Activated CD4-positive, alpha-beta memory T cell treated with anti-CD3 and anti-CD28 coated beads, Interleukin-2, amount 10 ng/mL, durations not matched to agents 7 days and 5 days (primary cell): ENCODE measurements at places on chromosomes 6 and 20.

- H3K27me3 ChIP-seq, result no peaks in the 10 kb centered on the region
- H3K4me3 ChIP-seq, result no peak overlapping the region
- DNase-seq, result no peak
- no peak overlapping the region for H3K27ac ChIP-seq
These were observed 17.2 kb downstream of the SERINC3 start for GRCh38 chr20:44504402-44505307.

DNA sequence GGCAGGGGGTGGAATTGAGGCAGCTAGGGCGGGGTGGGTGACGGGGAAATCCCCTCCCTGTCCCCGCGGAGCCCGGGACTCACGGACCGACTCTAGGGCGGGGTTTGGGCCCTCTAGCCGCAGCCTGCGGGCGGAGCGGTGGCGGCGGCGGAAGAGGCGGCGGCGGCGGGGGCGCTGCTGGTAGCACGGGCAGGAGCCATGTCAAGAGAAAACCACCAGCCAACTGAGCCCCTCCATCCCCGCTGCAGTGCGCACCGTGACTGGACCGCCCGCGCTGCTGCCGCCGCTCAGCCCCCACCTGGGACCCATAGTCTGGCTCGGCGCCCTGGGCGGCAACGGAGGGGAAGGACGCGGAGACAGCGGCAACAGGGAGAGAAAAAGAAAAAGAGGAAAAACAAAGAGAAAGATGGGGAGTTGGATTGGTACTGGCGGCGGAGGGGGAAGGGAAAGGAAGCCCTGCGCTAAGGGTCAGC lies 1.2 kb upstream of the C6orf62 start:
- peak overlapping the region; percentile 100 for H3K27ac ChIP-seq
- H3K4me1 ChIP-seq, result peaks cover 38% of the 10 kb centered on the region
- DNase-seq, result peak; percentile 86
- H3K4me3 ChIP-seq, result peak overlapping the region; percentile 99
- H3K27me3 ChIP-seq, result no peaks in the 10 kb centered on the region
- H3K36me3 ChIP-seq, result peaks cover 51% of the 10 kb centered on the region

GRCh38 chr6:67933278-67933677 lies 701.8 kb upstream of the ADGRB3 start:
- DNase-seq, result no peak
- no peak overlapping the region for H3K4me3 ChIP-seq
- H3K27ac ChIP-seq, result no peak overlapping the region
- H3K27me3 ChIP-seq, result no peaks in the 10 kb centered on the region
- no peaks in the 10 kb centered on the region for H3K36me3 ChIP-seq
- H3K4me1 ChIP-seq, result no peaks in the 10 kb centered on the region

GRCh38 chr6:11221623-11222384 lies 10.7 kb downstream of the NEDD9 start:
- DNase-seq, result no peak
- peaks cover 69% of the 10 kb centered on the region for H3K36me3 ChIP-seq
- peak overlapping the region; percentile 35 for H3K4me3 ChIP-seq
- H3K27me3 ChIP-seq, result no peaks in the 10 kb centered on the region

DNA sequence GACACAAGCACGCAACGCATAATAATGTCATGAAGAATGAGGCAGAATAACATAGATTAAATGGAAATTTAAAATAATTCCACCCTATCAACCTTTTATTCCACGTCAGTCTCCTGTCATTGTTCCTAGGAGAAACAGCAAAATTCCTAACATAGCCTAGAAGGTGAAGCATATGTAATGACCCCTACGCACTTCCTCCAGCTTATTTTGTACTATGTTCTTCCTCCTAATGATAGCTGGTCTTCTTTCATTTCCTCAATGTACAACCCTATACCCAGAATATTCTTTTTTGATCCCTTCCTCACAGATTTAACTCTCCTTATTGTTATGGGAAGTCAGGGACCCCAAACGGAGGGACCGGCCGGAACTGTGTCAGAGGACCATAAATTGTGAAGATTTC lies 122.0 kb upstream of the CARMIL1 start:
- H3K27me3 ChIP-seq, result peaks cover 1% of the 10 kb centered on the region
- peaks cover 84% of the 10 kb centered on the region for H3K36me3 ChIP-seq
- DNase-seq, result no peak
- H3K27ac ChIP-seq, result no peak overlapping the region
- H3K4me1 ChIP-seq, result peaks cover 28% of the 10 kb centered on the region
- H3K4me3 ChIP-seq, result no peak overlapping the region

GRCh38 chr6:35478259-35478658 lies 10.1 kb downstream of the RPL10A start:
- peaks cover 1% of the 10 kb centered on the region for H3K4me1 ChIP-seq
- no peak overlapping the region for H3K4me3 ChIP-seq
- H3K27me3 ChIP-seq, result peaks cover 9% of the 10 kb centered on the region

DNA sequence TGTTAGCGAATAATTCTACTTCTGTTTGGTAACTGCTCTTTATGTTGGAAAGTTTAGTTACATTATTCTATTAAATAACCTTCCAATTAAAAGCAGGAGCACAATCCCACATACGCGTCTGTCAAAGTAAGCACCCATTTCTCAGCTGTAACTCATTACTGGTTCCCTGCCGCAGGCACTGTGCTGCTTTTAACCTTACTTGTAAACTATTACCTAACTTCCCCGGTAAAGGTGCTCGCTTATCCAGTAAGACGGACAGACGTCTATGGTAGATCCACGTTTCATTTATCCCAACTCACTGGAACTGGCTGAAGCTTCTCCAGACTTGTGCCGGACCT lies 529 bp upstream of the ENPP4 start:
- H3K4me3 ChIP-seq, result peak overlapping the region; percentile 88
- DNase-seq, result no peak
- H3K4me1 ChIP-seq, result peaks cover 31% of the 10 kb centered on the region
- no peaks in the 10 kb centered on the region for H3K36me3 ChIP-seq
- H3K27me3 ChIP-seq, result no peaks in the 10 kb centered on the region

GRCh38 chr20:21053002-21053762 lies 53.0 kb downstream of the LINC00237 start:
- H3K27me3 ChIP-seq, result peaks cover 23% of the 10 kb centered on the region
- H3K36me3 ChIP-seq, result no peaks in the 10 kb centered on the region
- no peak for DNase-seq
- no peaks in the 10 kb centered on the region for H3K4me1 ChIP-seq

- peaks cover 5% of the 10 kb centered on the region for H3K4me1 ChIP-seq
- H3K36me3 ChIP-seq, result no peaks in the 10 kb centered on the region
- no peak overlapping the region for H3K27ac ChIP-seq
- H3K27me3 ChIP-seq, result peaks cover 45% of the 10 kb centered on the region
These were observed 3.9 kb upstream of the WFDC2 start for GRCh38 chr20:45465491-45466266.

DNA sequence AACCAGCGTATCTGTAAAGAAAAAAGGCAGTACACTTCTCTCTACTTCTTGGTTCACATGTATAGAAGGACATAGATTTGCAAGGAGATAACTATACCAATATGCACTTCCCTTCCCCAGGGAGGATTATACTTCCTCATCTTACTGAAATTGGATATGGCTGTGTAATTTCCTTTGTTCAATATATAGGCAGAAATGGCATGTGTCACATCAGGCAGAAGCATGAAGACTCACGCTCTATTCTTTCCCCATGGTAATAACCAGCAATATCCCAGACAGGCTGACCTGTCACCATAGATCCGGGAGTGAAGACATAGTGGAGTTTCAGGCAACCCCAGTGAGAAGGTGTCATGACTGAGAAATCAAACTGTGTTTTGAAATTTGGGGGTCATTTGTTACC lies 518.3 kb downstream of the KIF16B start:
- no peak for DNase-seq
- H3K4me1 ChIP-seq, result no peaks in the 10 kb centered on the region
- no peaks in the 10 kb centered on the region for H3K27me3 ChIP-seq
- no peak overlapping the region for H3K4me3 ChIP-seq

DNA sequence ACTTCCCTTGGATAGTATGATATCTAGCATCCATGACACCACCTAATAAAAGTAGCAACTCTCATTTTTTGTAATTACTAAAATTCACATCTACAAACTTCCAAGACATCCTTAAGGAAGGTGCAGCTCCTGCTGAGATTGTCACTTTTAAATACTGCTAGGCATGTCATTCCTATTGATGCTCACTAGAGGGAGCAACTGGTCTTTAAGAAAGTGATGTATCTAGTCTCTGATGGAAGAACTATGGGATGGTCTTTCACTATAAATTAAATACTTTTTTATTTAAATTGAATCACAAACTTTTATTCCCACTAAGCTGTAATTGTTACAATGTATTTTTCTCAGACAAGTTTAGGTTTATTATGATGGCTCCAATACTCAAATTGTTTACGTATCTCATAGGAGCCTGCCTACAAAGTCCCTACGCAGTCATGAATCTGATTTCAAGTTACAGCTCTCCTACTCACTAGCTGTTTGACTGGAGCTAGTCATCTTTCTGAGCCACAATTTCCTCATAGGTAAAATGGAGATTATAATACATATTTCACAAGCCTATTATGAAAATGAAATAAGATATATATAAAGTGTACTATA lies 8.1 kb upstream of the TSPYL1 start:
- no peaks in the 10 kb centered on the region for H3K4me1 ChIP-seq
- H3K36me3 ChIP-seq, result no peaks in the 10 kb centered on the region
- H3K4me3 ChIP-seq, result no peak overlapping the region

DNA sequence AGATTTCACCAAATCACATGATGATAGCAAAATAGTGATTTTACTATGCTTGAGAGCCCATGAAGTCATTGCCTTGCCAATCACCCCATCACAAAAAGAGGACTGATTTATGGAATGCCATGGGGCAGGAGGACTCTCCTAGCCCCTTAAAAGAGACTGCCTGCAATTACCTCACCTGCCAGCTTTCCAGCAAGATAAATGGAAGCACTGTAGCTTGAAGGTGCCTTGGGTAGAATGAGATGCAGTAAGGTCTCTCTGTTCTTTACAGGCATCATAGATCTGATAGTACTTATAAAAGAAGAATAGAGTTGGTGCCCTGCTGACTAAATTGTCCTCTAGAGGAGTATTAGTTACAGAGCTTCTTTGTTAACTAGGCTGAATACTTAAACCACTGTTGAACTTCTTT lies 242.3 kb downstream of the TMEM242 start:
- no peak overlapping the region for H3K27ac ChIP-seq
- H3K36me3 ChIP-seq, result peaks cover 11% of the 10 kb centered on the region
- H3K27me3 ChIP-seq, result no peaks in the 10 kb centered on the region
- H3K4me1 ChIP-seq, result peaks cover 18% of the 10 kb centered on the region
- H3K4me3 ChIP-seq, result no peak overlapping the region

GRCh38 chr6:62390401-62390800 lies 104.4 kb upstream of the KHDRBS2 start:
- no peak for DNase-seq
- H3K27ac ChIP-seq, result no peak overlapping the region
- H3K4me1 ChIP-seq, result no peaks in the 10 kb centered on the region
- no peak overlapping the region for H3K4me3 ChIP-seq
- H3K27me3 ChIP-seq, result no peaks in the 10 kb centered on the region
- no peaks in the 10 kb centered on the region for H3K36me3 ChIP-seq

- DNase-seq, result no peak
- no peaks in the 10 kb centered on the region for H3K4me1 ChIP-seq
- no peak overlapping the region for H3K27ac ChIP-seq
These were observed 15.3 kb downstream of the PRL start for GRCh38 chr6:22281341-22282085.

- H3K4me3 ChIP-seq, result peak overlapping the region; percentile 82
- no peak overlapping the region for H3K27ac ChIP-seq
- DNase-seq, result no peak
- H3K36me3 ChIP-seq, result peaks cover 12% of the 10 kb centered on the region
These were observed 36.5 kb upstream of the HLA-G start for GRCh38 chr6:29791162-29791561.

DNA sequence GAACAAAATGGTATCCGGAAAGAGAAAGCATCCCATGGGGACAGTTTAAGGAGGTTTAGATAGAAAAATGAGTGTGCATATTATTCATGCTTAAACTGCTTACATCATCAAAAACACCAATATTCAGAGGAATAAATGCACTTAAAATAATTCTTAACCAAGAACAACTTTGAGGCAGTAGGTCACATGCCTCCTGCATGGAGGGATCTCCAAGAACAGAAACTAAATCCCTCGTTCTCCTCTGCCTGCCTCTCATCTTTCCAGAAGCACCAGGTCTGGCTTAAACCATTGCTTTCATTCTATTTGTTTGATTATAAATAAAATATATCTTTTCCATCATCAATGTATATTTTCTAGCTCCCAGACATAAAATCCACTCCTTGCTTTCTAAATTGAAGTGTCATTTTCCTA lies 103.5 kb upstream of the QKI start:
- H3K27me3 ChIP-seq, result peaks cover 5% of the 10 kb centered on the region
- no peak for DNase-seq
- H3K27ac ChIP-seq, result no peak overlapping the region
- H3K4me1 ChIP-seq, result no peaks in the 10 kb centered on the region
- H3K4me3 ChIP-seq, result no peak overlapping the region
- no peaks in the 10 kb centered on the region for H3K36me3 ChIP-seq

DNA sequence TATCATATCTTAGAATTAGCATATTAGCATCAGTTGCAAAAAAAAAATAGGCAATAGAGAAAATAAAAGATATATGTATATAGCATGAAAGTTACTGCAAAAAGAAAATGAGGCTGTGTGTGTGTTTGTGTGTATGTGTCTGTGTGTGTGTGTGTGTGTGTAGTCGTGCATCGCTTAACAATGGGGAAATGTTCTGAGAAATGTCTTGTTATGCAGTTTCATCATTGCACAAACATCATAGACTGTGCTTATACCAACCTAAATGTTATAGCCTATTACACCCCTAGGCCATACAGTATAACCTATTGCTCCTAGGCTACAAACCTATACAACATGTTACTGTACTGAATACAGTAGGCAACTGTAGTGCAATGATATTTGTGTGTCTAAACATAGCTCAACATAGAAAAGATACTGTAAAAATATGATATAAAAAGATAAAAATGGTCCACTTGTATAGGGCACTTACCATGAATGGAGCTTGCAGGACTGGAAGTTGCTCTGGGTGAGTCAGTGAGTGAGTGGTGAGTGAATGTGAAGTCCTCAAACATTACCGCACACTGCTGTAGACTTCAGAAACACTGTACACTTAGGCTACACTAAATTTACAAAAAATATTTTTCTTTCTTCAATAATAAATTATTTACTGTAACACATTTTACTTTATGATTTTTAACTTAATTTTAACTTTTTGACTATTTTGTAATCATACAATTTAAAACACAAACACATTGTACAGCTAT lies 805.1 kb downstream of the KIF16B start:
- no peaks in the 10 kb centered on the region for H3K27me3 ChIP-seq
- DNase-seq, result no peak
- H3K36me3 ChIP-seq, result no peaks in the 10 kb centered on the region
- no peak overlapping the region for H3K4me3 ChIP-seq
- H3K4me1 ChIP-seq, result no peaks in the 10 kb centered on the region
- H3K27ac ChIP-seq, result no peak overlapping the region

DNA sequence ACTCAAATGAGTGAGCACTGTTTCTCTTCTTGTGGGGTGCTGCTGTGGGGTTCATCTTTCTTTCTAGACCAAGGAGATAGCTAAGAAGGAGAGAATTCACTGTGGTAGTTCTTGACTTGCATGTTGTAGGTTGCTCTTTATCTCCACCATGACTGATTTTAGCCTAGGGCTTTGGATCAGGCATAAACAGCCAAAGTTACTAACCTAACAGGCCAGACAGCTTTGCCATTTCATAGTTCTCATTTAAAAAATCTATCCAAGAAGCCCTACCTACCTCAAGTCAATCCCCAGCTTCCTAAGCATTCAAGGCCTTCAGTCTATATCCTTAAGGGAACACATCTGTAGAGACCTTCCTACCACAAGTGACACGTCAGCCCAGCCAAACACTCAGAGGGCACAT lies 107.9 kb upstream of the CARMIL1 start:
- H3K4me1 ChIP-seq, result peaks cover 76% of the 10 kb centered on the region
- H3K27me3 ChIP-seq, result no peaks in the 10 kb centered on the region
- DNase-seq, result no peak
- peaks cover 7% of the 10 kb centered on the region for H3K36me3 ChIP-seq
- no peak overlapping the region for H3K4me3 ChIP-seq

GRCh38 chr20:9506964-9507369 lies 7.4 kb upstream of the LAMP5 start:
- no peaks in the 10 kb centered on the region for H3K4me1 ChIP-seq
- no peak overlapping the region for H3K4me3 ChIP-seq
- no peak for DNase-seq
